ENCODE measurements at places on chromosomes 7 and 10.

DNA sequence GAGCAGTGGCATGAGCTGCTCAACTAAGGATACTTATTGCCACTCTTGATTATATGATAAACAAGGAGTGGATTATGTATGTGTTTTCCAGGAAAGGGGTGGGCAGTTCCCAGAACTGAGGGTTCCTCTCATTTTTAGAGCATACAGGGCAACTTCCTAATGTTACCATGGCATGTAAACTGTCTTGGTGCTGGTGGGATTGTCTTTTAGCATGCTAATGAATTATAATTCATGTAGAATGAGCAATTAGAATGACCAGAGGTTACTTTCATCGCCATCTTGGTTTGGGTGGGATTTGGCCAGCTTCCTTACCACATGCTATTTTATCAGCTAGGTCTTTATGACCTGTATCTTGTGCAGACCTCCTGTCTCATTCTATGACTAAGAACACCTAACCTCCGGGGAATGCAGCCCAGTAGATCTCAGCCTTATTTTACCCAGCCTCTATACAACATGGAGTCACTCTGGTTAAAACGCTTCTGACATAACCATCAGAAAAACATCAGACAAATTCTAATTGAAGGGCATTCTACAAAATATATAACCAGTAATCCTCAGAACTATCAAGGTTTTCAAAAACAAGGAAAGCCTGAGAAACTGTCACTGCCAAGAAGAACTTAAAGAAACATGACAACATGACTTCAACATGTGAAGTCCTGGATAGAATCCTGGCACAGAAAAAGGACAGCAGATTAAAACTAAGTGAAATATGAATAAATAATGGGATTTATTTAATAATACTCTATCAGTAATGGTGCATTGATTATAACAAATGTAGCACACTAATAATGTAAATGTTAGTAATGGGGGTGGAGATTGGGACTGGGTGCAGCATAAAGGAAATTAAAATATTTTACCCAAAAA is 365.0 kb downstream of the SEMA3D start:
- no peak for DNase-seq
- no peaks in the 10 kb centered on the region for H3K4me1 ChIP-seq
- no peaks in the 10 kb centered on the region for H3K36me3 ChIP-seq
- no peak overlapping the region for H3K27ac ChIP-seq
- no peak overlapping the region for H3K4me3 ChIP-seq
- H3K27me3 ChIP-seq: peaks cover 2% of the 10 kb centered on the region

DNA sequence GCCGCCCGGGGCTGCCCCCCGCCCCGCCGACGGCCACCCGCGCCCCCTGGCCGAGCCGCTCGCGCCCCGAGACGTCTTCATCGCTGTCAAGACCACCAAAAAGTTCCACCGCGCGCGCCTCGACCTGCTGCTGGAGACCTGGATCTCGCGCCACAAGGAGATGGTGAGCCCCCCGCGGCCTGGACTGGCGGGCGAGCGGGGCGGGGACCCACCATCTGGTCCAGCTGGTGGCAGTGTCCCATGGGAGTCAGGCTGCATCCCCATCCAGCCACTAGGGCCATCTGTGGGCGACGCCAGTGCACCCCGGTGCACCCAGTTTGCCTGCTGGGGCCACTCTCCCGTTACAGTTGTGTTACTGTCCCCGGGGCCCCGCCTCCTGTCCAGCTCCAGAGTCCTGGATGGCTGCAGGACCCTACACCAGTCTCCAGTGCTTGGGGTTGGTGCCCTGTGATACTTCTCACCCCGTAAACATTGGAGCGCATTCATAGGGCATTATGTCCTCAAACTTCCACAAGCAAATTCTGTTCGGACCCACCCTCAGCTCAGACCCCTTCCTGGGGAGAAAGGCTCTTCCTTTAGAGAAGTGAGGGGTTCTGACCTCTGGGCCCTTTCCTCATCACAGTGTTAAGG is 672 bp downstream of the LFNG start:
- H3K36me3 ChIP-seq: no peaks in the 10 kb centered on the region
- peak overlapping the region; percentile 97 for H3K4me3 ChIP-seq
- DNase-seq: no peak
- H3K27me3 ChIP-seq: peaks cover 13% of the 10 kb centered on the region
- H3K4me1 ChIP-seq: peaks cover 37% of the 10 kb centered on the region
- H3K27ac ChIP-seq: peak overlapping the region; percentile 94

DNA sequence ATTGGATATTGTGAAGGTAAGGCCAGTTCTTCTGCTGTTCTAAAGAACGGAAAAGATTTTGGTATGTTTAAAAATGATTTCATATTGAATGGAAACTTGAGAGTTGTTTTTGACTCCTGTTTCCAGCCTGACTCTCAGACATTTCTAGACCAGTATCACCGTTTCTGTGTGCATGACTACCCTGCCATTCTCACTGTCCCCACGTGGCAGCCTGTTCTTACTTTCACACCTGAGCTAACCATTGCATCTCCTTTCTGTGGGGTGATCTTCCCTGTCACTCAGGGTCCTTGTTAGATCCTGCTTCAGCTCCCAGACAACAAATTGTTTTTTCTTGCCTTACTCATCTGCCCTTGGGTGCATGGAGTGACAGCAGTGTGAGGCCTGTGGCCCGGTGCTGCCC is 38.9 kb downstream of the GLRX3 start:
- no peak for DNase-seq
- no peaks in the 10 kb centered on the region for H3K27me3 ChIP-seq
- H3K27ac ChIP-seq: no peak overlapping the region
- H3K4me1 ChIP-seq: peaks cover 26% of the 10 kb centered on the region
- H3K4me3 ChIP-seq: no peak overlapping the region

DNA sequence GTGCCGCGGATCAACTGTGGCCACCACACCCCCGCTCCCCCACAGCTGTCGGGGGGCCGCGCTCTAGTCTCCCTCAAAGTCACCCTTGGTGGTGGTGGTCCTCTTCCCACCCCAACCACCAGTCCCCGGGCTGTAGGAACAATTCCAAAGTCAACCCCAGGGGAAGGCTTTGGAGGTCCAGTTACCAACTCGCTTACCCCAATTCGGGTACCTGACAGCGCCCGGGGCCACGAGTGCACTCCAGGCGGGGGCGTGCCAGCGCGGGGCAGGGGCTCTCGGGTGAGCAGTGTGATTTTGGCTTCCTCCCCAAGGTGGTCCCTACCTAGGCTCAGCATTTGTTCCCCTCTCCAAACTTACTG is 584 bp upstream of the ZMIZ1 start:
- no peak for DNase-seq
- H3K36me3 ChIP-seq: no peaks in the 10 kb centered on the region

DNA sequence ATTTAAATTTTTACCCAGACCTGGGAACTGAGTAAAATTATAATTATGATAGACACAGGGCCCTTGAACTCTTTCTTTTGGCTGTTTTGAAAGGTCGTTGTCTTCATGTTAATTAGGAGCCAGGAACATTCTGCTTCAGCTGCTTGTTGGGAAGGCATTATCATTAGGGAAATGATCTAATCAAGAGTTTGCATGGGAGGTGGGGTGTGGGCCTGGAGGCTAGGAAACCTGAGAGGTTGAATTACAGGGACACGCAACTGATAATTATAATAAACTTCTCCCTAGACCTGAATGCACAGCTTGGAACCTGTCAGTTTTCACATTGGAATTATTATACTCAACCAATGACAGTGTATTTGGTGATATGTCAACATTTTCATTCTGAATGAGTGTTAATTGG is 237.7 kb downstream of the CACNB2 start:
- peaks cover 2% of the 10 kb centered on the region for H3K27me3 ChIP-seq
- H3K4me1 ChIP-seq: no peaks in the 10 kb centered on the region
- no peak overlapping the region for H3K4me3 ChIP-seq

DNA sequence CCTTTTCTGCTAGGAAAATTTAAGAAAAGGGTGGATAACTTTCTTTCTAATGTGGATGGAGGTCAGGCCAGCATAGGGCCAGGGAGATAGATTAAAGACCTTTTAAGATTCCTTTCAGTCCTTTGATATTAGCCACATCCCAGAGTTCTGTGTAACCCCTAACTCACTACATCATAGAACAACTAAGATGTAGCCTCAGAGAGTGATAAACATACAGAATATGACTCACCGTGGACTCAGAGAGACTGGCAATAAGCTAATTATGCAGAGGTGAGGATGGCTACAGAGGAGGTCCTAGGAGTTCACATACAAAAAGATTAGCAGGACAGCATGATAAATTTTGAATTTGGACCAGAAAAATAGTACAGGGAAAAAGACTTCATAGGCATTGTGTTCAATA is 141.0 kb downstream of the AOAH start:
- no peaks in the 10 kb centered on the region for H3K27me3 ChIP-seq
- peaks cover 55% of the 10 kb centered on the region for H3K36me3 ChIP-seq
- no peak overlapping the region for H3K4me3 ChIP-seq
- DNase-seq: no peak
- peaks cover 20% of the 10 kb centered on the region for H3K4me1 ChIP-seq

- H3K36me3 ChIP-seq: no peaks in the 10 kb centered on the region
- H3K4me1 ChIP-seq: no peaks in the 10 kb centered on the region
- no peak for DNase-seq
- H3K27ac ChIP-seq: no peak overlapping the region
- H3K4me3 ChIP-seq: no peak overlapping the region
- H3K27me3 ChIP-seq: no peaks in the 10 kb centered on the region
These were observed 231.6 kb downstream of the ADK start for GRCh38 chr10:74382663-74383062.

GRCh38 chr10:108629834-108630233 is 1293.5 kb downstream of the XPNPEP1 start:
- no peak overlapping the region for H3K4me3 ChIP-seq
- H3K27ac ChIP-seq: no peak overlapping the region
- no peaks in the 10 kb centered on the region for H3K36me3 ChIP-seq

DNA sequence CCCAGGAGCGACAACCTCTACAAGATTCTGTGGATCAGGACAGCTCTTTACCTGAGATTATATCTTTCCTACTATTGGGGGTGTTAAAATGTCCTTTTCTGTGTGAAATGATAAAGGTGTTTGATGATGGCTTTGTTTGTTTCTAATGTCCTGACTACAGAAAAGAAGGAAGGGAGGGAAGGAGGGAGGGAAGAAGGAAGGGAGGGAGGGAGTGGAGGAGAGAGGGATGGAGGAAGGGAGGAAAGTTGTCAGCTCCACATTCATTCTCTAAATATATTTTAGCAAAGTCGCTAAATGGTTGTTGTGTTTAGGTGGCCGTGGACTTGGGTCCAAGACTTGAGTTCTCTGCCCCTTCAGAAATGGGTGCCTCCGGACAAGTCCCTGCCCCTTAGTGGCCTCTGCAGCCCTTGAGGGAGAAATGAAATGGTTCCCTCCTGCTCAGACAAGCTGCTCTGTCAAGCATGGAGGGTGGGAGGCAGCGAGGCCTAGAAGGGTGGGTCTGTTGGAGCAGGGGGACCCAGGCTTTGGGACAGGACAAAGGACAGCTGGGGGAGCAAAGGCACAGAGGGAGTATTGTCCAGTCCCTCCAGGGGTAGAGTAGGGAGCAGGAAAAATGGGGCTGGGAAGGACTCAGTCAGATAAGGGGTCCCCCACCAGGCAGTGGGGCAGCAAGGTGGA is 4.4 kb downstream of the RGS10 start:
- no peaks in the 10 kb centered on the region for H3K36me3 ChIP-seq
- H3K4me1 ChIP-seq: peaks cover 11% of the 10 kb centered on the region
- H3K27me3 ChIP-seq: no peaks in the 10 kb centered on the region
- H3K27ac ChIP-seq: no peak overlapping the region
- no peak overlapping the region for H3K4me3 ChIP-seq

DNA sequence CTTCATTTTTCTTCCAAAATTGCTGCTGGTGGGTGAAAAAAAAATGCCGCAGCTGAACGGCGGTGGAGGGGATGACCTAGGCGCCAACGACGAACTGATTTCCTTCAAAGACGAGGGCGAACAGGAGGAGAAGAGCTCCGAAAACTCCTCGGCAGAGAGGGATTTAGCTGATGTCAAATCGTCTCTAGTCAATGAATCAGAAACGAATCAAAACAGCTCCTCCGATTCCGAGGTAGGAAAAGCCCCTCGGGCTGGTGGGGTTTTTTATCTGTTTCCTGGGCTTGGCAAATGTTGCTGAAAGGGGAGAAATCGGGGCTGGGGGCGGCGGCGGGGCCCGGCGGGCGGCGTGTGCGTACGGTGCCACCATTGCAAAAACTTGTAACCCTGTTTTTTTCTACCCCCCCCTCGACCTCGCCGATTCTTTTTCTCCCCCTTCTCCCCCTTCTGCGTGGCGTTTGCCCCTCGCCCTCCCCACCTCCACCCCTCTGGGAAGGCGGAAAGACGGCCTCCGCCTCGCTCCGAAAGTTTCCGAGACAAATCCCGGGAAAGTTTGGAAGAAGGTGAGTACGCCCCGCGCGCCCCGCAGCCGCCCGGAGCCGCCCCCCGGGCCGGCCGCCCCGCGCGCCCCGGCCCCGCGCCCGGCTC is 789 bp downstream of the TCF7L2 start:
- H3K4me1 ChIP-seq: peaks cover 24% of the 10 kb centered on the region
- peak overlapping the region; percentile 94 for H3K27ac ChIP-seq
- DNase-seq: peak; percentile 21
- H3K4me3 ChIP-seq: peak overlapping the region; percentile 94

- H3K4me1 ChIP-seq: peaks cover 33% of the 10 kb centered on the region
- no peaks in the 10 kb centered on the region for H3K36me3 ChIP-seq
- peak overlapping the region; percentile 91 for H3K27ac ChIP-seq
- no peak overlapping the region for H3K4me3 ChIP-seq
These were observed 18.5 kb downstream of the DDIT4 start for GRCh38 chr10:72292223-72292691.

- no peaks in the 10 kb centered on the region for H3K36me3 ChIP-seq
- H3K27me3 ChIP-seq: no peaks in the 10 kb centered on the region
- peaks cover 10% of the 10 kb centered on the region for H3K4me1 ChIP-seq
- H3K4me3 ChIP-seq: no peak overlapping the region
These were observed 491.6 kb upstream of the GALNT17 start for GRCh38 chr7:70640266-70640833.

- H3K4me3 ChIP-seq: peak overlapping the region; percentile 90
- H3K27ac ChIP-seq: peak overlapping the region; percentile 93
- H3K4me1 ChIP-seq: peaks cover 47% of the 10 kb centered on the region
- H3K27me3 ChIP-seq: peaks cover 8% of the 10 kb centered on the region
These were observed 4.8 kb upstream of the PILRB start for GRCh38 chr7:100352984-100353684.

DNA sequence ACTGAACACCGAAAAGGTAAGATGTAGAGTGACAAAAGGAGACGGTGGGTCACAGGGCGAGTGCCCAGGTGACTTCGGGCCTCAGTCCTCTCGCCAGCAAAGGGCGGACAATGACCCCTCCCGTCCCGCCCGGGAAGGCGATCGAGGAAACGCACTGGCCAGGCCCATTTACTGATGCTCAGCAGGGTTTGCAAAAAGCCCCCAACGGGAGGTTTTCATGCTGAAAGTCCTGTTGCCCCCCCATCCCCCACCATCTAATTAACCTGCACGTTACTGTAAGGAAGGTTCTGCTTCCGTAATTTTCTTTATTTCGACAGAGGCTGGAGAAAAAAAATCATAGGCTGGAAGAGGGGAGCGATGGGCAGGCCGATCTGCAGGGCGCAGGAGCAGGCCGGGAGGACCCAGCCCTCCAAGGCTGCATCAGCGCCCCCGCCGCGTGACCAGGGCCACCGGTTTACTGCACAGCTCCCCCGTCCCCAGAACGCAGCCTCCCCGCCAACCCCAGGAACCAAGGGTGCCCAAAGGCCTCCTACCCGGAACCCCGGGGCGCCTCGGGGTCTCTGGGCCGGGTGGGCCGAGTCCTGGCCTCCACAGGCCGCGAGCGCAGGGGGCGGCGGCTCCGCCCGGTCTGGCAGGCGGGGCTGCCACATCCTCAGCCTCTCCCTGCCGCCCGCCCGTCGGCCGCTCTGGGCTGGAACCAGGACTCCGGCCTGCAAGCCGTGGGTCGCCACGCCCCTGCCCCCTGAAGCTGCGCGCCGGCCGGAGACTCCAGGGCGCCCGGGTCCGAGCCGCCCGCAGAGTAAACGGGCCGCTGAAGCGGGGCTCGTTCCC is 613 bp downstream of the OAT start:
- H3K36me3 ChIP-seq: no peaks in the 10 kb centered on the region
- peaks cover 10% of the 10 kb centered on the region for H3K4me1 ChIP-seq
- H3K4me3 ChIP-seq: peak overlapping the region; percentile 80
- DNase-seq: peak; percentile 61
- no peak overlapping the region for H3K27ac ChIP-seq

Measured in immature natural killer cell (primary cell).